ENCODE measurements at places on chromosomes 4 and X.

- DNase-seq = no peak
- peak overlapping the region; percentile 90 for H3K27ac ChIP-seq
- H3K4me3 ChIP-seq = no peak overlapping the region
- no peaks in the 10 kb centered on the region for H3K27me3 ChIP-seq
Measured at GRCh38 chr4:82352825-82353366, 20.9 kb downstream of the HNRNPD start.

DNA sequence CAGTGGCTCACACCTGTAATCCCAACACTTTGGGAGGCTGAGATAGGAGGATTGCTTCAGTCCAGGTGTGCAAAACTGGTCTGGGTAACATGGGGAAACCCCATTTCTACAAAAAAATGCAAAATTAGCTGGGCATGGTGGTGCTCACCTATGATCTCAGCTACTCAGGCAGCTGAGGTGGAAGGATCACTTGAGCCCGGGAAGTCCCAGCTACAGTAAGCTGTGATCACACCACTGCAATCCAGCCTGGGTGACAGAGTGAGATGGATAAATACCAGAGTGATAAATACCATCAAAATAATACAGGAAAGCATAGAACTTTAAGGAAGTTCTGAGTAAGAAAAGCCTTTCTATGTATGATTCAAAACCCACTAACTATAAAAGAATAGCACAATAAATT, 52.8 kb downstream of the LRBA start:
- peaks cover 6% of the 10 kb centered on the region for H3K36me3 ChIP-seq
- peaks cover 2% of the 10 kb centered on the region for H3K4me1 ChIP-seq
- no peak for DNase-seq

DNA sequence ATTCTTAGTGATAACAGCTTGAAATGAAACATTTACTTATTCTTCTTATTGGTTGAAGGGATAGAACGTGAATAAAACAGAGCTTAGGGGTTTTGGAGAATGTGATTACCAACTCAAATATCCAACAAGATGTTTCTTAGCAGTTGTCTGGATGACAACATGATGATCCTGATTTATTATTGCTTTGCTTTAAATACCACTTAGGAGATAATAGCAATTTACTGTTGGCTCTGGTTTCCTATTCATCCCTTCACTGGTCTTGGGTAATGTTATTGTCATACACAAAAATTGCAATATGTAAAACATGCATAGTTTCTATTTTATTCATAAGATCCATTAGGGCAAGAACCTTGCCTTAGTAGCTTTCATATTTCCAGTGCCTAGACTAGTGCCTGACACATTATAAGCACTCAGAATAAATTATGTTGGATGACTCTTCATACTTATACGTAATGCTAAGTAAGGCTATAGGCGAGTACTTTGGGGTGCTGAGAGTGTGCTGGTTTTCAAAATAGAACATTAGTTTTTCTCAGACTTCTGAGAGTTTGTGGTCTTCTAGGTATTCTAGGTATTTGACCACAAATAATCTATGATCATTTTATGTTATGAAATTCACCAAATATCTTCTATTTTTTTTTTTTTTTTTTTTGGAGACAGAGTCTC, 58.6 kb upstream of the PGRMC2 start:
- no peak for DNase-seq
- H3K27me3 ChIP-seq = no peaks in the 10 kb centered on the region
- H3K36me3 ChIP-seq = no peaks in the 10 kb centered on the region
- H3K4me3 ChIP-seq = no peak overlapping the region
- H3K4me1 ChIP-seq = no peaks in the 10 kb centered on the region

DNA sequence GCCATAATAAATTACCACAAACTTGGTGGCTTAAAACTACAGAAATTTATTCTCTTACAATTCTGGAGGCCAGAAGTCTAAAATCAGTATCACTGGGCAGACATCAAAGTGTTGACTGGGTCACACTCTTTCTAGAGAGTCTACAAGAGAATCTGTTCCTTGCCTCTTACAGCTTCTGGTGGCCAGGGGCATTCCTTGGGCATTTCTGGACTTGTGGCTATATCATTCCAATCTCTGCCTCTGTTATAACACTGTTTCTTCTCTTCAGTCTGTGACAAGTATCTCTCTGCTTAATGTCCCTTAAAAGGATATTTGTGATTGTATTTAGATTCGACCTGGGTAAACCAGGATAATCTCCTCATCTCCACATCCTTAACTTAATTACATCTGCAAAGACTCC, 207.3 kb upstream of the DCAF8L1 start:
- H3K27me3 ChIP-seq = no peaks in the 10 kb centered on the region
- no peaks in the 10 kb centered on the region for H3K4me1 ChIP-seq
- H3K27ac ChIP-seq = no peak overlapping the region
- no peaks in the 10 kb centered on the region for H3K36me3 ChIP-seq
- H3K4me3 ChIP-seq = no peak overlapping the region

GRCh38 chr4:2961421-2961810, 1.8 kb downstream of the NOP14 start:
- H3K36me3 ChIP-seq = peaks cover 17% of the 10 kb centered on the region
- H3K4me1 ChIP-seq = peaks cover 42% of the 10 kb centered on the region
- no peak for DNase-seq
- peak overlapping the region; percentile 87 for H3K4me3 ChIP-seq
- peak overlapping the region; percentile 86 for H3K27ac ChIP-seq

DNA sequence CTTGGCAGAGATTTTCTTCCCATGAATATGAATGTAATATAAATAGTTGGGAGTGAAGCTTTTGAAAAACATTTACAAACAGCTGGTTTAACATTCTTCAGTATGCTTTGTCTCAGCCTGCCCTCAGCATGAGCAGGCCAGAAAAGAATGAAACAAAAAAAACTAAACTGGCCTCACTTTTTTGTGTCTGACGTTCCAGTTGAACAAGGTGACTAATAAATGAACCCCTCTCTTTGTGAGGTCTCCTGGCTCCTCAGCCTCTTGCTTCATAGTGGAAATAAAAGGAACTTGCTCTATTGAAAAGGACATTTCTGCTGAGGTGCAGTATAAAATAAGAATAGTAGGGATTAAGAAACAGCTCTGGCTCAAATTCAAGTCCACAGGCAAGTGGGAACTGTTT, 9.4 kb downstream of the CHST7 start:
- DNase-seq = no peak
- no peak overlapping the region for H3K27ac ChIP-seq
- H3K27me3 ChIP-seq = no peaks in the 10 kb centered on the region
- no peak overlapping the region for H3K4me3 ChIP-seq

DNA sequence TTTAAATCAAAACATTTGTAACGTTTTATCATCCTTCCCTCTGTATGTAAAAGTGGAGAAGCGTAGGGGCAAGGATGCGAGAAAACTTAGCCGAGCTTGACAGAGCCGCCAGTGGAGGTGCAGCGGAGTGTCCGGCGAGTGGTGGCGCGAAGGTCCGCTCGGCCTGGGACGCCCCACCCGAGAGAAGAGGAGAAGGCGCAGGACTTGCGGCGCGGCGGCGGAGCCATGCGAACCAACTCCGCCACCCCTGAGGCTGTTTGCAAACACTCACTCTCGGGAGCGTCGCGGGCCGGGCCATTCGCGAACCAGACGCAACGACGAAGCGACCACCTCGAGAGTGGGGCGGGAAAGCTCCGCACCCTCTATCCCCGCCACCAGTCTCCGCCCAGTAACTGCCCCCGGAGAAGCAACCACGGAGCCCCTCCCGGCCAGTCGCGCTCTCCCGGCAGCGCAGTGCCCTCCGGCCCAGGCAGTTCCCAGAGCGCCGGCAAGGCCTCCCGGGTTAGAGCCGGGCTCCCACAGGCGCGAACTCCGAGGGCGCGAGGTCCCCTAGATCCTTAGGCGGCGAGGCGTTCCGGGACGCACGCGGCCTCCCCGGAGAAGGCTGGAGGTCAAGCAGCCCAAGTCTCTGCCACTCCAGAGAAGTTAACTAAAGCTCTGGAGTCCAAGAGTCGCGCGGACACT, 2.3 kb upstream of the MAB21L2 start:
- DNase-seq = no peak
- no peak overlapping the region for H3K4me3 ChIP-seq
- no peaks in the 10 kb centered on the region for H3K27me3 ChIP-seq
- H3K4me1 ChIP-seq = peaks cover 2% of the 10 kb centered on the region

- no peak overlapping the region for H3K27ac ChIP-seq
- H3K4me1 ChIP-seq = no peaks in the 10 kb centered on the region
- no peak overlapping the region for H3K4me3 ChIP-seq
- H3K36me3 ChIP-seq = no peaks in the 10 kb centered on the region
- no peaks in the 10 kb centered on the region for H3K27me3 ChIP-seq
Measured at GRCh38 chrX:133232331-133232730, 14.2 kb upstream of the TFDP3 start.

DNA sequence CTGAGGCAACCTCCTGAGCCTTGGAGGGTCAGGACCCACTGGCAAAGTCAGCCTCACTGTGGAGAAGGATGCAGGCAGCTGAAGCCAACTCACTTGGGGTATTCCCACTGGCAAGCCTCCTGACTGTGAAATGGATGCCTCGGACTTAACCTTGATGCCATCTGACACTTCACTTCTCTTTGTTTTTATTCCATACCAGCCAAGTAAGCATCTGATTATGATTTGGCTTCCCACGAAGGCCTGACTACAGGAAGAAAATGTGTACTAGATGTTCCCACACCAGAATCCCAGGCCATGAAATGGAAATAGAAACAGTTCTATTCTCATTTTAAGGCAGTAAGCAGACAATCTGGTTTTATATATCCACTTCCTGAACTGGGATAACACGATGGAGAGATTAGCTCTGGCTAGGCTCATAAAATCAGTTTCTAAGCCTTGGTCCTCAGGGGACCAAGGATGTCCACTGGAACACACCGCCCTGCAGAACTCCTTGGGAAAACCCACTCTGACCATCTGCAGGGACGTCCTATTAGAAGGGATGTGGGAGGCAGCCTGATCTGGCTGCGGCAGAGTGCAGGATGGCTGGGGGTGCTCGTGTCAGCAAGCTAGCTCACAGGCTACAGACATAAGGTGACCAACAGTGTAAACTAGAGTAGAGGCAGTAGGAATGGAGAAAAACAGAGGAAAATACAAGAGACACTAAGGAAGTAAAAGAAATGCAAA, 89.3 kb downstream of the TSPAN5 start:
- no peak overlapping the region for H3K4me3 ChIP-seq
- peaks cover 33% of the 10 kb centered on the region for H3K4me1 ChIP-seq
- H3K36me3 ChIP-seq = no peaks in the 10 kb centered on the region
- H3K27me3 ChIP-seq = no peaks in the 10 kb centered on the region
- H3K27ac ChIP-seq = no peak overlapping the region
- no peak for DNase-seq

GRCh38 chrX:11765449-11765848, 7.4 kb downstream of the MSL3 start:
- H3K4me3 ChIP-seq = no peak overlapping the region
- no peak overlapping the region for H3K27ac ChIP-seq
- H3K36me3 ChIP-seq = peaks cover 22% of the 10 kb centered on the region
- H3K4me1 ChIP-seq = peaks cover 19% of the 10 kb centered on the region
- peaks cover 2% of the 10 kb centered on the region for H3K27me3 ChIP-seq
- DNase-seq = no peak

DNA sequence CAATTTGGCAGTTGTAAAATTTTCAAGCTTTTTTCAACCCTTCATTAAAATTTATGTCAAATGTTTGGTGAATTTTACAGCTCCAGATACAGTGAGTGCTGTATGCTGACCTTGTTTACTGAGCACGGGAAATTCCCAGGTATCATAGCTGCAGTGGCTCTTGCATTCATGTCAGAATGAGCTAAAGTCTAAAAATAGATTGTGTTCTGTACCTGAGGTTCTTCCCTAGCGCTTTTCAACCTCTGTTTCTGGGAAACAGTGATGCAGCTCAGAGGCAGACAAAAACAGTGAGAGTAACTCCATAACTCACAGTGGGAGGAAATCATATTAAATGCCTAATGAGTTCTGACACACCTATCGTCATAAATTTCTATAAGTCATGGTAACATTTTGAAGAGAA, 393.8 kb upstream of the GNPDA2 start:
- H3K4me3 ChIP-seq = no peak overlapping the region
- no peaks in the 10 kb centered on the region for H3K36me3 ChIP-seq
- no peaks in the 10 kb centered on the region for H3K27me3 ChIP-seq
- no peak for DNase-seq
- no peaks in the 10 kb centered on the region for H3K4me1 ChIP-seq

GRCh38 chr4:153228512-153229140, 24.4 kb downstream of the TRIM2 start:
- no peak overlapping the region for H3K27ac ChIP-seq
- DNase-seq = no peak
- H3K36me3 ChIP-seq = peaks cover 12% of the 10 kb centered on the region
- peaks cover 57% of the 10 kb centered on the region for H3K27me3 ChIP-seq

- peaks cover 9% of the 10 kb centered on the region for H3K27me3 ChIP-seq
- no peak overlapping the region for H3K4me3 ChIP-seq
- H3K27ac ChIP-seq = no peak overlapping the region
Measured at GRCh38 chr4:109942292-109942926, 29.7 kb downstream of the EGF start.

GRCh38 chr4:76729460-76729859, 168.5 kb downstream of the SOWAHB start:
- no peak overlapping the region for H3K4me3 ChIP-seq
- no peak for DNase-seq
- H3K4me1 ChIP-seq = no peaks in the 10 kb centered on the region
- peaks cover 26% of the 10 kb centered on the region for H3K27me3 ChIP-seq
- H3K36me3 ChIP-seq = no peaks in the 10 kb centered on the region

GRCh38 chr4:62927574-62927973, 1481.7 kb downstream of the TECRL start:
- H3K4me1 ChIP-seq = no peaks in the 10 kb centered on the region
- H3K27ac ChIP-seq = no peak overlapping the region
- DNase-seq = no peak

- H3K27me3 ChIP-seq = peaks cover 47% of the 10 kb centered on the region
- no peak within 1 kb of the TSS for H3K27ac ChIP-seq
Measured at GRCh38 chr4:186104114-186104889, at the start of gene FAM149A. TSS of gene FAM149A (plus strand) at chr4:186104704.

- no peak for DNase-seq
- H3K4me1 ChIP-seq = no peaks in the 10 kb centered on the region
- no peak overlapping the region for H3K27ac ChIP-seq
- H3K36me3 ChIP-seq = no peaks in the 10 kb centered on the region
- H3K27me3 ChIP-seq = no peaks in the 10 kb centered on the region
Measured at GRCh38 chrX:85108165-85108564, 104.5 kb downstream of the APOOL start.

GRCh38 chrX:6292599-6292998, 63.9 kb upstream of the NLGN4X start:
- no peak overlapping the region for H3K4me3 ChIP-seq
- no peak for DNase-seq
- no peaks in the 10 kb centered on the region for H3K27me3 ChIP-seq
- H3K36me3 ChIP-seq = no peaks in the 10 kb centered on the region
- H3K4me1 ChIP-seq = no peaks in the 10 kb centered on the region
- no peak overlapping the region for H3K27ac ChIP-seq

DNA sequence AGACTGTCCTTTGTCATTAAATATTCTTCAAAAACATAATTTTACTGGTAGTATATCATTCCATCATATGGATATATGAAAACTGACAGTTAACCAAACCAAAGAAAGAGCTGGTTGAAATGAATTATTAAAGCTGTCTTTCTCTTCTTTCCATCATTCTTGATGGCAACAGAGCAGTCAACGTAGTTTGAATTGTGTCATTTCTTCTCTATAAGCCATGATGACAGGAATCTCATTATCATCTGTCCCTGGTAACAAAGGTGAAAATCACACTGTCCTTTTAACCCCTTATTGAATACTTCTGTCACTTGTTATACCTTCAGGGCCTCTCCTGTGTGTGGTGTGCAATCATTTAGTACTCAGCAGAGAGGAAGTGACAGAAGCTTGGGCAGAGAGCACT, 197.0 kb upstream of the SLITRK2 start:
- no peak for DNase-seq
- H3K4me3 ChIP-seq = no peak overlapping the region
- H3K4me1 ChIP-seq = no peaks in the 10 kb centered on the region
- H3K27me3 ChIP-seq = no peaks in the 10 kb centered on the region
- H3K36me3 ChIP-seq = peaks cover 6% of the 10 kb centered on the region
